ENCODE measurements at places on chromosomes 3 and 15. TPM values are rescaled to one million over a fixed set of nuclear protein-coding genes. Genes with fewer than 3 reads are reported as not detected.

DNA sequence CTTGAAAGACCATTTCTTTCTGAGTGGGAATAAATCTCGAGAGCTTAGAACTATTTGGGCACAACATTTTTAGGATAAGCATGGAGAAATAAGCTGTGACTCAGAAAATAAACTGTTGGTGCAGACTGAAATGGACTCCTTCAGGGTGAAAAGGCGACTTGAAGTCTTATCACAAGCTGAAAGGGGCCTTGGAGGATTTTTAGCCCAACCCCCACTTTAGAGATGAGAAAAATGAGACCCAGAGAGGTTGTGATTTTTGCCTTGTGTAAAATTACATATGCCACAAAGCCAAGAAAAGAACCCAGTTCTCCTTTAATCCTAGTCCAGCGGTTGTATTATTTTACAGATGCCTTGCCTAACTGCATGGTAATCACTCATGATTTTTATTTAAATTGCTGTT is 1.5 kb downstream of the ATP1B3 start:
- DNase-seq = no peak

Gene CLN6
- 23.8 TPM for total RNA-seq

Gene RFTN1
- total RNA-seq = 19.5 TPM

GRCh38 chr15:38091078-38091645 is 156.7 kb downstream of the TMCO5A start:
- DNase-seq = no peak

DNA sequence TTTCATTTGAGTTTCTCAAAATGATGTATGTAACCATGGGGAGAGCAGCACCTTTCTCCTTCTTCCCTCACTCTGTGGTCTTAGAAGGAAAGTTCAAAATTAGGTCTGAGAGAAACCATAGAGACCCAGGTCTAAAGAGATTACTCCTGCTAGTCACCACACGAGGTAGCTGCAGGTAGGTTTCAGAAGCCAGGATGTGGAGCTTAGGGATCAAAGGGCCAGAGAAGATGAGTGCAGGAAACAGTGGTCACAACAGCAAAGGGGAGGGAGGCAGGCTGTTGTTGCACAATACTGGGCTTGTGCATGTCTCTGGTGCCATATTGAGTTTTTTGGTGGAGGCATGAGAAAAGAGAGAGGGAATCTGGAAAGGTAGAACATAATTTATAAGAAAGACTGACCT is 583.6 kb downstream of the AGBL1 start:
- no peak for DNase-seq

Gene PRSS50
- total RNA-seq = 0.42 TPM

DNA sequence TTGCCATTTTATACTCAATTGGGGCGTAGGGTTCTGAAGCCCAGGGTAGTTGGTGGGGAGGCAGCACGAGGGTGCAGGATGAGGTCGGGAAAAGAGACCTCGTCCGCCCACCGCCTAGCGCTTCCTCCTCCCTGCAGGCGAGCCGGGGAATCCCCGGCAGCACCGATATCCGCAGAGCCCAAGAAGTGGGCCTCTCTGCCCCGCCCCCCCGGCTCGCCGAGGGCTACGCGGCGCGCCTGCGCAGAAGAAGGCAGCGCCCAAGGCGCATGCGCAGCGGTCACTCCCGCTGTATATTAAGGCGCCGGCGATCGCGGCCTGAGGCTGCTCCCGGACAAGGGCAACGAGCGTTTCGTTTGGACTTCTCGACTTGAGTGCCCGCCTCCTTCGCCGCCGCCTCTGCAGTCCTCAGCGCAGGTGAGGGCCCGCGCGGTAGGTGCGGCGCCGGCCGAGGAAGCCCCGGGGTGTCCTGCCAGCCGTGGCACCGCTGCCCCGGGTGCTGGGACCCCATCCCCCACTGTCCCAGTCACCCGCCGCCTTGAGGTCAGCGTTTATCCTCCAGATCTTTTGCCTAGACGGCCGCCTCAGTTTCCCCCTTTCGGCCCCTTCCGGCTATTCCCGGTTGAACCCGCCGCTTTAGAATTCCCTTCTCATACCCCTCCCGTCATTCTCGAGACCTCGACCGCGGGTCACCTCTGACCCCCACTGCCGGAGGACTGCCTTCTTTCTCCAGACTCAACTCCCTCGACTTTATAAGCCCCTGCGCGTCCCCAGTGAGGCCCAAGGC is at the start of gene ALAS1:
TSS of gene ALAS1 (plus strand) at position 319 of the 784 bp plus-strand sequence. CDS start 1,082 bp downstream, outside the sequence.
- DNase-seq = peak; percentile 93

- no peak for DNase-seq
Observed at GRCh38 chr3:111473550-111473949, 68.4 kb upstream of the CD96 start.

DNA sequence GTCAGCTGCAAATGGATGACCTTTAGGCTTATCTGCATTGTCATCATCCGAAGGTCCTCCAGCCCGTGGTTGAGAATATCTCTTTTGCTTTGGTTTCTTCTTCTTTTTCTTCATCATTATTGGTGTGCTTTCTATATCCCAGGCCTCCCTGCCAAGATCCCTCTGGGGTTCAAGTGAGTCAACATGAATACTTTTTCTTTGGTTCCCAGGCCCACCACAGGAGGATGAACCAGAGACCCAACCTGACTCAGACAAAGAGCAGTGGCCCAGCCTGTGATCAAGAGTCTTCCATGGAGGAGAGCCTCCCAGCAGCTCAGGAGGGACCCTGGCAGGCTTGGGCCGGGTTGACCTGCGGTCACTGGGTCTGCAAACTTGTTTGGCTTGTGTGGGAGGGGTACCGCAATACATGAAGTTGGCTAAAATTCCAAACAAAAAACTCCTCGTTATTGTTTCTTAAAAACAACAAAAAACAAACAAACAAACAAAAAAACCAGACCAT is 104.2 kb downstream of the MAP4 start:
- no peak for DNase-seq

Gene KBTBD13
- total RNA-seq = not detected

- DNase-seq = no peak
Observed at GRCh38 chr15:62889141-62889661, 153.3 kb upstream of the TPM1 start.

DNA sequence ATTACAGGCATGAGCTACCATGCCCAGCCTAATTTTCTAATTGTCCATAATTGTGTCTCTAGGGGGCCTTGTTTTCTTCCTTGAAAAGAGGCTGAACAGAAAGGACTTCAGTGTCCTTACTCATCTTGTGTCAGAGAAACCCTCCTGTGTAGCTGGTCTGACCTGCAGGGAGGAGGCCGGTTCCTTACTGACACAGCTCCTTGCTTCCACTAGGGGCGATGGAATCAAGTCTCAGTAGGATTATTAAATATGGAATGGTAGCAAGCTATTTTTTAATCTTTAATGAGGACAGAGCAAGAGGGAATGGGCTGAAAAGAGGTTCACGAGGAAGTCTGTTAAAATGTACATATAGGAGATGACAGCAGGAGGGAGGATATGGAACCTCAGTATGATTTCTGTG is 8.6 kb downstream of the LPCAT4 start:
- DNase-seq = no peak

Gene PLSCR2
- total RNA-seq = not detected

Gene IL20RB
- total RNA-seq = 0.31 TPM

DNA sequence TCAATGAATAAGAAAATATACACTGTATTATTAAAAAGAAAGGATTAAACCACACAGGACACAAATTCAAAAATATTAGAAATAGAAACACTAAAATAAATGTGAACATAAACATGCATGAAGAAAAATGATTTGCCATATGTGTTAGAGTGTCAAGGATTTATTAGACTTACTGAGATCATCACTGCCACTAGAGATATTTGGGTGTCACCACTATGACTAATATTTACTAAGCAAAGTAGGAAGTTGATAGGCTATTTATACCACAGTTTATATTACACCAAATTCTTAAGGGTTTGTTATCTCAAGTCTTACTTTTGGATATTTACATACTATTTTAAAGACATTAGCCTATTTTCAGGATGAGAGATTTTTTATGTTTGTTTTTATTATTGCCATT is 575.0 kb upstream of the SGO1 start:
- DNase-seq = no peak

DNA sequence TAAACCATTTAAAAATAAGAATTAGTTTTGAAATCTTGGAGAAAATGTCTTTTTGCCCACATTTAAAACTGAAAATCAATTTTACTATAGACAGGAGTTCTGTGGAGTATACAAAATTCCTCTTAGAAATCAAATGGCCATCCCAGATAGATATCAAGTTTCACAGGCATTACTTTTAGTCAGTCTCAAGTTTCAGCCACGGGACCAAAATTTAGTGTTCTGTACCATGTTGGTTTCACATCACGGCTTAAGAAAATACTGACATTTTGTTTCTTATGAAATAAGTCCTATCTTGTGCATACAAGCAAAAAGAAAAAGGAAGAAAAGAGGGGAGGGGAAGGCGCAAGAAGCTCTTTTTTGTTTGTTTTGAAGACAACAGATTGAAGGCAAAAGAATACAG is 45.7 kb downstream of the EIF2AK4 start:
- no peak for DNase-seq

DNA sequence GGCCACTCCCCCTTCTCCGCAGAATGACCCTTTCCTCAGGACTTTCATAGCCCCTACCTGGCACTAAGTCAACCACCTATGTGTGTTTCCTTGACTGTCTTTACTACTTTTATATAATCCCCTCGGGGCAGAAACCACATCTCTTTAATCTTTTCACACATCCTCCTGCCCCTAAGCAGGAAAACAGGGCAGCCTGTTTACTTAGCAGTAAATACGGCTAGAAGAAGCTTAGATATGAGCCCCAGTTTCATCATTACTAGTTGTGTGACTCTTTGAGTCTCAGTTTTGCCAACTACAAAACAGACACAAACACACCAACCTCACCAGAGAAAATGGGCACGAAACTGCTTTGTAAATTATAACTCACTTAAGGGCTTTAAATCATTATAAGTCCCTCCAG is 98.3 kb downstream of the CYP19A1 start:
- DNase-seq = no peak

Gene TRAK1
- 16.4 TPM for total RNA-seq

Gene SLC35G2
- 2.7 TPM for total RNA-seq

DNA sequence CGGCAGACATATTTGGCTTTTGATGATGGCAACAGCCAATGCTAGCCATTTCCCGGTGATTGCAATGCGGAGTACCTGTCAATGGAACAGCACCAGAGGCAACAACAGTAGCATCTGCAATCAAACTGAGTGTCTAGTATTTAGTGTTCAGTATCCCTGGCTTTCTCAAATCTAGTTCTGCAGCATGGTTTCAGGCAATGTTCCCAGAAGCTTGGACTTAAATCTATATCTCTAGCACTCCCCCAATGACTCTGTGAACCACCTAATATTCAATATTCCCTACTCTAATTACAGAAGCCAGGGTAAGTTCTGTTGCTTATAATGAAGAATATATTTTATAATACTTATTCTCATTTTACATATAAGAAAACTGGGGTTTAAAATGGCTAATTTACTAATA is 48.2 kb downstream of the TBL1XR1 start:
- no peak for DNase-seq

GRCh38 chr3:112413074-112413473 is 80.1 kb downstream of the CD200 start:
- DNase-seq = no peak

DNA sequence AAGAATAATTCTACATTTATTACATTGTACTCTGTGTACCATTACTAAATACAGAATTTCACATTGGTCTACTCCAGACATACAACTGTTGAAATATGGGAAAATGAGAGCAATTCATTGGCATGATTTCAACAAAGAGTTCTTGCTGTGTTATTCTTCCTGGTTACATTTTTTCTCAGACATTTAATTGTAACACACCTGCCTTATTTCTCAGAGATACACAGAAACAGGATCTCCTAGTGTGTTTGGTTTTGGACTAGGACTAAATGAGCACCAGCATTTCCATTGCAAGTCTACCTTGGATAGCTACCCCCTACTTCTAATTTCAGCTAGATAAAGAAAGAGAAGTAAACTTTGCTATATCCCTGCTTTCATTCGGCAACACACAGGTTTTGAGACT is 274.3 kb upstream of the CNTN4 start:
- no peak for DNase-seq

- no peak for DNase-seq
Observed at GRCh38 chr3:23240171-23240785, 37.2 kb downstream of the UBE2E2 start.

DNA sequence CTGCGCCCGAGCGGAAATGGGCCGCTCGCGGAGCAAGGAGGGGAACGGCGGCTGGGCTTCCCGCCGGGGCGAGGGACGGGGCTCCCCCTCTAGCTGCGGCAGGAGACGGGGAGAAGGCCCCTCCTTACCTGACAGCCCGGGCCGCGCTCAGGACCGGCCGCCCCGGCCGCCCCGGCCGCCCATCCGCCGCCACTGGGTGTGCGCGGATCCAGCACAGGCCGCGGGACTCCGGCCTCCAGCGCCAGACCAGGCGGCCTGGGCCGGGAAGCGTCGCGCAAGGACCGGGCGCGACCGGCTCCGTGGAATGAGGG is 296 bp downstream of the TPRA1 start:
- DNase-seq = peak; percentile 59

GRCh38 chr3:191066669-191067068 is 132.4 kb upstream of the OSTN start:
- no peak for DNase-seq

GRCh38 chr3:111591555-111591954 is 3.6 kb downstream of the ZBED2 start:
- DNase-seq = no peak

GRCh38 chr15:92521624-92522008 is 127.9 kb downstream of the ST8SIA2 start:
- DNase-seq = no peak

DNA sequence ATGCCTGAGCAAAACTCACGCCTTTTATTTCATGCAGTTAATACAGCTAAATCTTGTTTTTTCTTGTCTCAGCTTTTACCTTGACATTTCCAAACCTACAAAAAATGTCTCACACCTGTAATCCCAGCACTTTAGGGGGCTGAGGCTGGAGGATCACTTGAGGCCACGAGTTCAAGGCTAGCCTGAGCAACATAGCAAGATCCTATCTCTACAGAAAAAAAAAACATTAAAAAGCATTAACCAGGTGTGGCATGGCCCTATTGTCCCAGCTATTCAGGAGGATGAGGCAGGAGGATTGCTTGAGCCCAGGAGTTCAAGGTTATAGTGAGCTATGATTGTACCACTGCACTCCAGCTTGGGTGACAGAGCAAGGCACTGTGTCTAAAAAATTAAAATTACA is 3.9 kb upstream of the TMEM212 start:
- DNase-seq = no peak

GRCh38 chr15:94070356-94071295 is 160.7 kb upstream of the MCTP2 start:
- DNase-seq = no peak

All from right lobe of liver (tissue), 6 donors.